Mesothelial cell of epicardium (in vitro differentiated cells): ENCODE measurements at places on chromosomes 7 and 10.
A peak's percentile ranks its signal among the peaks of the same experiment; 100 is the strongest.

- no peaks in the 10 kb centered on the region for H3K36me3 ChIP-seq
- peak; percentile 25 for DNase-seq
- H3K4me1 ChIP-seq: no peaks in the 10 kb centered on the region
- H3K4me3 ChIP-seq: no peak overlapping the region
- H3K27me3 ChIP-seq: no peaks in the 10 kb centered on the region
- H3K27ac ChIP-seq: no peak overlapping the region
Observed at GRCh38 chr10:43197834-43198681, 59.8 kb downstream of the CSGALNACT2 start.

GRCh38 chr10:97479939-97480338, 18.3 kb downstream of the MMS19 start:
- DNase-seq: no peak
- no peak overlapping the region for H3K4me3 ChIP-seq
- peaks cover 20% of the 10 kb centered on the region for H3K36me3 ChIP-seq

GRCh38 chr7:154795014-154795413, 207.9 kb downstream of the PAXIP1 start:
- no peak for DNase-seq
- H3K27ac ChIP-seq: no peak overlapping the region
- peaks cover 78% of the 10 kb centered on the region for H3K27me3 ChIP-seq
- no peak overlapping the region for H3K4me3 ChIP-seq
- H3K36me3 ChIP-seq: no peaks in the 10 kb centered on the region
- H3K4me1 ChIP-seq: peaks cover 2% of the 10 kb centered on the region

- no peak for DNase-seq
- H3K36me3 ChIP-seq: peaks cover 2% of the 10 kb centered on the region
- no peak overlapping the region for H3K4me3 ChIP-seq
- no peaks in the 10 kb centered on the region for H3K4me1 ChIP-seq
- no peak overlapping the region for H3K27ac ChIP-seq
Observed at GRCh38 chr7:22972207-22972606, 41.7 kb downstream of the HYCC1 start.

DNA sequence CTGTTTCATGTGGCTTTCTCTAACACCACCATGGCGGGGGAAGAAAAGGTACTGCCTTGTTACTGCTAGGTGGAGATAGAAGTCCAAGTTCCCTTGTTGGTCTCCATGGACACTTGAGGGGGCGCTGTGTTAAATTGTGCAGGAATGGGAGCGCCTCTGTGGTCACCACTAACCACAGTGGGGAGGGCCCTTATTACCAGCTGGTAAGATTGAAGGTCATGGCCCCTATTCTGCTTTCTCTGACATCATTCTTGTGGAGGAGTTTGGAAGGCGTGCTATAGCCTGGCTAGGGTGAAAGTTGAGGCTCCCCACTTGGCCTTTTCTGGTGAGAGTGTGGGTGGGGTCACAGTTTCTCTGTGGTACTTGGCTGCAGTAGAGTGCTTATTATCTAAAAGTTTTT, 14.9 kb upstream of the MXI1 start:
- H3K36me3 ChIP-seq: no peaks in the 10 kb centered on the region
- peaks cover 1% of the 10 kb centered on the region for H3K27me3 ChIP-seq
- DNase-seq: no peak
- H3K27ac ChIP-seq: no peak overlapping the region
- peaks cover 2% of the 10 kb centered on the region for H3K4me1 ChIP-seq

DNA sequence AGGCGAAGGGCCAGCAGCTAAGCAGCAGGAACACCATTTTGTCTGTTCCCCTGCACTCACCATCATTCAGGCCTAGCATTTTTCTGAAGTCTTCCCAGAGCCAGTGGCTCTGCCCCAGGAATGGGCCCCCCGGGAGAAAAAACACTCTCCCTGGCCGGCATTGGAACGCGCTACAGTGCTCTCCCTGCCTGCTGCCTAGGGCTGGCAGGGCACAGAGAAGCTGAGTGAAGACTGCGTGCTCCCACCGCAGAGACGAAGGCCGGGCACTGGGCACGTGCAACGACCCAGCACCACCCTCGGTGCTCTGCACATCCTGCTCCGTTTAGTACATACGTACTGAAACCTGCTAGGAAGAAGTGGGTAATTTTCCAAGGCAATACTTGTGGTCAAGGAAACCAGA, 34.4 kb downstream of the HSPA12A start:
- H3K4me1 ChIP-seq: peaks cover 15% of the 10 kb centered on the region
- DNase-seq: no peak
- H3K36me3 ChIP-seq: no peaks in the 10 kb centered on the region
- H3K27me3 ChIP-seq: peaks cover 11% of the 10 kb centered on the region
- no peak overlapping the region for H3K27ac ChIP-seq

DNA sequence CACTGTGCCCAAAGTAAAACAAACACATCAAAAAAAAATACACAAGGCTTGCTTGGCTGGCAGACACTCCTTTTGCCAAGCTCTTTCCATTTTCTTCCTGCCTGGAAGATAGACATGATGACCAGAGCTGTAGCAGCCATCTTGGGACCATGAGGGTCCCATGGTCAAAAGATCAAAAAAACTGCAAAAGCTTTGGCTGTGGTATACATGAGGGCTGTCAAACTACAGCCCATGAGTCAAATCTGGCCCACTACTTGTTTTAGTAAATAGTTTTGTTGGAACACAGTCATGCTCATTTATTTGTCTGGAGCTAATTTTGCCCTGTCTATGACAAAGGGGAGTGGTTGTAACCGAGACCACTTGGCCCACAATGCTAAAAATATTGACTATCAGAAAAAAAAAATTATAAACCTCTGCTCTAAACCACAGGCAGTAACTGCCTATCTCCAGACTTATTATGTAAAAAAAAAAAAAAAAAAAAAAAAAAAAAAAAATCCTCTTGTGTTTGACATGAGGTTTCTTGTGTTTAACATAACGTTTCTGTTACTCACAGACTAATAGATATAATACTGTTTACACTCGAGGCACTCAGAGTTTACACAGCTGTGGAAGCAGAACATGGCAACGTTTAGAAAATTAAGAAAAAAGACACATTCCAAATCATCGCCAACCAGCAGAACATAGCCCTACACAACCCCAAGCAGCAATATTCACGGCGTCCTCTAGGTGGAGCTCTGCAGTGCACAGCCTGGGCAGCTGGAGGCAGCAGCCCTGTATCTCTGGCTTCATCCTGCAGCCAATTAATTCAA, 36.9 kb downstream of the ASB13 start:
- no peaks in the 10 kb centered on the region for H3K27me3 ChIP-seq
- no peak for DNase-seq
- peak overlapping the region; percentile 86 for H3K27ac ChIP-seq
- H3K4me3 ChIP-seq: no peak overlapping the region
- no peaks in the 10 kb centered on the region for H3K36me3 ChIP-seq

DNA sequence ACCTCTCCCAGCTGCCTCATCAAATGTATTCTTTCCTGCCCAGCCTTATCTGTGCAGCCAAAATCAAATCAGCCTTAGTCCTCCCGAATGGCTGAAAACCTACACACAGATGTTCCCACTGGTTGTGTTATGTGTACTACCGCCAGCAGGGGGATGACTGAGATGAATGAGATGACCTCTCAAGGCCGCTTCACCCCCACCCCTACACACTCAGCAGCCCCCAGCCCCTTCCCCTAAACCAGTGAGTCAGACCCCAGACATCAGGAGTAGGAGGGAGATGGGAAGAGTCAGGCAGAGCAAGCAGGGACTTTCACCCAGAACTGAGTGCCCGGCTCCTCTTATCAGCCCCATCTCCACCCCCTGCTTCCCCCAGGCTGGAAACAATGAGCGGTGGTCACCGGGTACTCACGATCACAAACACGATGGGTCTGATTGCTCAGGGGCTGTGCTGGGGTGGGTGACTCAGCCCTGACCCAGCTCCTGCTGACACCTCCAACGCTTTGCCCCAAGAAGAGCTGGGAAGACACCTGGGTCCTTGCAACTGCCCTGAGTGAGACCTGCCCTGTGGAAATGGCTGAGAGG, 6.5 kb upstream of the C10orf105 start:
- no peak for DNase-seq
- H3K27ac ChIP-seq: no peak overlapping the region
- H3K4me3 ChIP-seq: no peak overlapping the region
- no peaks in the 10 kb centered on the region for H3K36me3 ChIP-seq
- no peaks in the 10 kb centered on the region for H3K27me3 ChIP-seq
- peaks cover 29% of the 10 kb centered on the region for H3K4me1 ChIP-seq

- no peaks in the 10 kb centered on the region for H3K36me3 ChIP-seq
- peaks cover 46% of the 10 kb centered on the region for H3K27me3 ChIP-seq
- H3K4me1 ChIP-seq: no peaks in the 10 kb centered on the region
- DNase-seq: no peak
Observed at GRCh38 chr10:43258562-43259212, 8.2 kb downstream of the RASGEF1A start.

DNA sequence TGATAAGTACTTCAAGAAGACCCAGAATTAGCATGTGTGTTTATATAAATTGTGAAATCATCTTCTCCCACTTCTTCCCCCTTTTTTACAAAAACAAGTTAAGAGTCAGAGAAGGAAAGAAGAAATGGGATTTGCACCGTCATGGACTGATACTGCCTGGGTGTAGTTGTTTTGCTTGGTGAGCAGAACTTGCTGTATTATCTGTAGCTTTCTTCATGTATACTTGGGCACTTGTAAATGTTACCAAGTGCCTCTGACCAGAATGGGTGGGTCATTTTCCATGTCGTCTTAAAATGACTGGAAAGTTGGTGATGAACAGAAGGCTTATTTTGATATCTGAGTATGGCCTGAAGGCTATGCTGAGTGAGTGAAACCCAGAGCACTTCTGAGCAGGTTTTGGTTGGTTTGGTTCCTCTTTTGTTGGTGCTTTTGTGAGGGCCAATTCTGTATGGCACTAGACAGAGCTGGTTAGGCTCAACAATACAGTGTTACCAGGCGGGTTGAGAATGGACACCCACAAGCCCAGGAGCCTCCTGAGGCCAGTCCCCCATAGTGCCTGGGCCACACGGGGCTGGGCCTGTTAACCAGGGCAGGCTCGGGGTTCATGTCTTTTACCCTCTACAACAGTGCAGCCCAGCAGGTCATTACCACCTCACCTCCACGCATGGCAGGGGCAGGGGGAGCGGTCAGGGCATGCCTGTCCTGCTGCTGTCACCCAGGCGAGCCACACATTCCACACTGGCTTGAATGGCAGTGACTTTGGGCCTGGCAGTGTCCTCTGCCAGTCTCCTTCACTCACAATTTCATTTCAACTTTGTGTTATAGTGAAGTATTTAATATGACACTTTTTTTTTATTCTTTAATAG, 115.1 kb downstream of the CCNY start:
- no peak for DNase-seq
- no peaks in the 10 kb centered on the region for H3K27me3 ChIP-seq
- H3K4me1 ChIP-seq: peaks cover 42% of the 10 kb centered on the region
- H3K36me3 ChIP-seq: no peaks in the 10 kb centered on the region
- no peak overlapping the region for H3K4me3 ChIP-seq

GRCh38 chr7:11831736-11832495, at the start of gene THSD7A:
TSS of gene THSD7A (minus strand) at chr7:11832198. CDS start at chr7:11831946, 252 bp downstream.
- peak within 1 kb of the TSS; percentile 80 for H3K27ac ChIP-seq
- H3K36me3 ChIP-seq: peaks cover 4% of the 10 kb centered on the region
- DNase-seq: peak; percentile 75

- peaks cover 6% of the 10 kb centered on the region for H3K36me3 ChIP-seq
- H3K4me1 ChIP-seq: peaks cover 20% of the 10 kb centered on the region
- no peak overlapping the region for H3K4me3 ChIP-seq
- no peak for DNase-seq
- H3K27ac ChIP-seq: no peak overlapping the region
- no peaks in the 10 kb centered on the region for H3K27me3 ChIP-seq
Observed at GRCh38 chr10:59323036-59323459, 39.3 kb downstream of the FAM13C start.

DNA sequence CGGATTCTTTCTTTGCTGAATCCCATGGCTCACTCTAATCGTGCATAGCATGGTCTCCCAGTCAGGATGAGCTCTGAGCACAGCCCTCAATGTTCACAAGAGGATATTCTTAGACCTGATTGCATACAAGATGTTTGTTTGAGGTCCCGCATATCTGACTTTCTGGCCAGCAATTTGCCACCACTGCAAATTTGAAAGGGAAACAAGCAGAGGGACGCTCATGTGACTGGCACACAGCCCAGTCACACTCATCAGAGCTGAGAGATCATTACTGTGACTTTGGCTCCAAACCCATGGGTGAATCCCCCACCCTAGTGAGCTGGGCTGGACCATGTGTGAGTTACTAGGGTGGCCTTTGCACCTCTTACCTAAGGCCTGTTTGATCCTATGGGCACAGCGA, 9.9 kb downstream of the TAS2R41 start:
- H3K4me1 ChIP-seq: peaks cover 4% of the 10 kb centered on the region
- peaks cover 2% of the 10 kb centered on the region for H3K36me3 ChIP-seq
- no peak for DNase-seq
- H3K27me3 ChIP-seq: no peaks in the 10 kb centered on the region

DNA sequence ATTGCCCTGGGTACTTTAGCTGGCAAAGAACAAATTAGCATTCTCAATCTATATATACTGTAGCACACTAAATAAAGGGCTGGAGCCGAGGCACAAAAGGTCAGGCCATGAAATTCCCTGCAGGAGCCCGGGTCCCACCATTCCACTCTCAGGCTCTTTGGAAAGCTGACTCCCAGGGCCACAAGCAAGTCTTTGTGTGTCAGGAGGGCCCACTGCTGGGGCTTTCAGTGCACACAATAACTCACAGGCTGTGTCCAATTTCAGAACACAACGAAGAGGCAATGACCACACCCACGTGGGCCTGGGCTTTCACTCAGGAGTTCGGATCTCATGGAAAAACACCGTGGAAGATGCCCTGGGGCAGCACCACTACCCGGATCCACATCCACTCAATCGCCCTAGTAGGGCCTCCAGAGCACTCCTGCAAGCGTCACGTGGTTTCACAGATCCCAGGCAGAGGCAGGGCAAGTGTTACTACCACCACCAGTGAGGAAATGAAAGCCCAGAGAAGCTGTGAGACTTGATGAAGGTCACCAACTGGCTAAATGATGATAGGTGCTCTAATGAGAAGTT, 60.3 kb downstream of the COBL start:
- H3K27me3 ChIP-seq: no peaks in the 10 kb centered on the region
- peaks cover 3% of the 10 kb centered on the region for H3K4me1 ChIP-seq
- no peak overlapping the region for H3K4me3 ChIP-seq
- DNase-seq: no peak

DNA sequence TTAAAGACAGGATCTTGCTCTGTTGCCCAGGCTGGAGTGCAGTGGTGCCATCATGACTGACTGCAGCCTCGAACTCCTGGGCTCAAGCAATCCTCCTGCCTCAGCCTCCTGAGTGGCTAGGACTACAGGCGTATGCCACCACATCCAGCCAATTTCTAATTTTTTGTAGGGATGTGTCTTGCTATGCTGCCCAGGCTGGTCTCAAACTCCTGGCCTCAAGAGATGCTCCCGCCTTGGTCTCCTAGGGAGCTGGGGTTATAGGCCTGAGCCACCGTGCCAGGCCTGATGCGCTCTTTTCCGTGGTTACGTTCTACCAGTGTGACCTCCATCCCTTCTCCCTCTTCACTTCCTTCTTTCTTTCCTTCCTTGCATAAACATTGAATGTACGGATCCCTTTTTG, 34.2 kb upstream of the IL15RA start:
- peaks cover 9% of the 10 kb centered on the region for H3K27me3 ChIP-seq
- H3K27ac ChIP-seq: no peak overlapping the region
- no peak for DNase-seq
- H3K4me3 ChIP-seq: no peak overlapping the region
- no peaks in the 10 kb centered on the region for H3K4me1 ChIP-seq

- H3K27ac ChIP-seq: no peak overlapping the region
- H3K36me3 ChIP-seq: no peaks in the 10 kb centered on the region
- no peak for DNase-seq
- peaks cover 38% of the 10 kb centered on the region for H3K27me3 ChIP-seq
Observed at GRCh38 chr7:45525057-45525456, 49.1 kb upstream of the ADCY1 start.

GRCh38 chr10:73136627-73137026, 26.4 kb downstream of the NUDT13 start:
- H3K4me3 ChIP-seq: no peak overlapping the region
- peaks cover 34% of the 10 kb centered on the region for H3K36me3 ChIP-seq
- no peaks in the 10 kb centered on the region for H3K27me3 ChIP-seq
